ENCODE measurements at places on chromosomes 2 and 18.

DNA sequence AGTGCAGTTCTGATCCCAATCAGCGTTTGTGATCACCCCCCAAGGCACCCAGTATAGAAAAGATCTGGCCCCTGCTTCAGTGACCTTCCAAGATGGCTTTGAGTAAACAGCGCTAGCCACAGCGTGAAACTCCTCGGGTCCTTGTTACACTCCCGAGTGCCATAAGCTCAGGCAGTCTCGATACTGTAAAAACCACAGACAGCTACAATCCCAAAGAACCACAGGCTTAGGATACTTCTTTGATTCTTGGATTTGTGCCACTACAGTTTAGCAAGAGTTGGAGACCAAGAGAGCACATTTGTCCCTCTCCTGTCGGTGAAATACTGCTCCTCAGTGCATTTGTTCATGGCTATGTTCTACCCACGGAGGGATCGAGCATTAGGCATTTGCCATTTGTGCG is 352.5 kb upstream of the ZNF521 start:
- no peak for DNase-seq

DNA sequence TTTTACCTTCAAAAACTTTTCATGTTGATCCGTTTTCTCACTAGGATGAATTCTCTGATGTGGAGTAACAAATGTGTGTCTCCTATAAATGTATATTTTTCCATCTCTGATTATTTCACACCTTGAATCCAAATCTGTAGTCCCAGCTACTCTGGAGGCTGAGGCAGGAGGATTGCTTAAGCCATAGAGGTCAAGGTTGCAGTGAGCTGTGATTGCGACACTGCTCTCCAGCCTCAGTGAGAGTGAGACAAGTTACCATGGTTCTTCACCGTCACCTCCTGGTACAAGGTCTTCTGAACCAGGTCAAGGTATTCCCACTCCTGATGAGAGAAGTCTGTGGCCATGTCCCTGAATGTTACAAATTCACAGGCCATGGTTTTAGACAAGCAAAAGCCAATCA is 15.1 kb downstream of the GMCL1 start:
- DNase-seq: no peak

GRCh38 chr2:38261569-38262068 is 115.5 kb downstream of the ATL2 start:
- DNase-seq: no peak

- no peak for DNase-seq
These were observed 22.3 kb downstream of the CCNYL1 start for GRCh38 chr2:207733597-207734240.

DNA sequence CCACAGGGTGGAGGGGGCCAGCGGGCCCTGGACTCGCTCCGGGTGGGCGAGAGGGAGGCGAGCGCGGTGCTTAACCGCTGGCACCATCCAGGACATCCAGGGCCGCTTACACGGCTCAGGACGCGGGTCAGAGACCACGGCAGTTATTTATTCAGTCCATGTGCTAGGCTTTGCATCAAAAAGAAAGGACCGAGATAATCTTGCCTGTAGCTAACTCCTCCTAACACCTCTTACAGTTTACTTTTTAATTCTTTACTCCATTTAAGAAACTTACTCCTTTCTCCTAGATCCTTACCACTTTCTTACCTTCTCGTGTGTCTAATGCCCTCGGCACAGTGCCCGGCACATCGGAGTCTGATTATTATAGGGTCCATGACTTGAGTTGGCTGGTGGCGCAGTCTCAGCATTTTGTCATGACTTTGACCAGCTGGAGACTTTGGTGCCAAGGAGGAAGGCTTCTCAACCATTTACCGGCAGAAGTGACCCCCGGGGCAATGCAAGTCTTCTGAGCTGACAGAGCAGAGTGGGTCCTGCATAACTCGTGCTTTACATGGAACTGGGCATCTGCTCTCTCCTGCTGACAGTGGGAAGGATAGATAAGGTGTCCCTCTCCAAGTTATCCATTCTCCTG is 503 bp downstream of the ANXA4 start:
- DNase-seq: peak; percentile 64

GRCh38 chr2:49129034-49129433 is 25.3 kb downstream of the FSHR start:
- no peak for DNase-seq

DNA sequence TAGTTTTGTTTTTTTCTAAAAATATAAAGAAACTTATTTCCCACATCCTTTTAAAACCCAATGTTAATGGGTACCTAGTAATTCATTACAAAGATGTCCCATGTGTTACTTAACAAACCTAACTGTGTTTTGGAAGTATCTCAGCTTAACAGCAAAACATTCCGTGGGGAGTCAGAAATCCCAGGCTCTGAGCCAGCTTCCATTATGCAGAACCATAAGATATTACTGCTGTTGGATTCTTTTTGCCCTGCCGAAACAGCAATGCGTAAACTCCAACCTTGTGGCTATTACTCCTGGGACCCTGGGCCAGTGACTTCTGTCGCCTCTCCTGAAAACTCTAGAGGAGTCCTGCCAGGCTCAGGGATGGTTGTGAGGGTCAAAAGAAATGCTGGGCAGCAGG is 174.1 kb downstream of the UXS1 start:
- no peak for DNase-seq

GRCh38 chr18:28740575-28740974 is 563.6 kb upstream of the CDH2 start:
- no peak for DNase-seq

GRCh38 chr2:10305715-10306114 is 3.0 kb downstream of the HPCAL1 start:
- no peak for DNase-seq

DNA sequence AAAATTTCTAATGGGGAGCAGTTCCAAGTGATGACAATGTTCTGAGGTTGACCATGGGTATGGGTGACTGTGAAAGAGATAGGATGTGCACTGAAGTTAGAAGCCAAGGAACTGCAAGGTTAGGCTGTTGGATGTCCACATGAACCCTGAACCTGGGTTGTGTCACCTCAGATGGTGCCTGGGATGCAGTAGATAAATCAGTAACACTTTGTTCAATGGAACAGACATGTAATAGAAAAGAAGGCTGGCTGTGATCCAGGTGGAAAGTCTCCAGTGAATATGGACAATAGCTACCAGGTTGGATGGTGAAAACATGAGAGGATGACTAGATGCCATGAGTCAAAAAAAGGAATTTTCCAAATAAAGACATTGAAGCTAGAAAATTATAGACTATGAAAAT is 131.4 kb downstream of the TRABD2A start:
- DNase-seq: no peak

GRCh38 chr2:64985447-64985846 is 3.8 kb upstream of the SLC1A4 start:
- DNase-seq: no peak

- no peak for DNase-seq
These were observed 284.3 kb upstream of the SPRED2 start for GRCh38 chr2:65716698-65717097.

- no peak for DNase-seq
These were observed 196.4 kb downstream of the TNS1 start for GRCh38 chr2:217806482-217806765.

DNA sequence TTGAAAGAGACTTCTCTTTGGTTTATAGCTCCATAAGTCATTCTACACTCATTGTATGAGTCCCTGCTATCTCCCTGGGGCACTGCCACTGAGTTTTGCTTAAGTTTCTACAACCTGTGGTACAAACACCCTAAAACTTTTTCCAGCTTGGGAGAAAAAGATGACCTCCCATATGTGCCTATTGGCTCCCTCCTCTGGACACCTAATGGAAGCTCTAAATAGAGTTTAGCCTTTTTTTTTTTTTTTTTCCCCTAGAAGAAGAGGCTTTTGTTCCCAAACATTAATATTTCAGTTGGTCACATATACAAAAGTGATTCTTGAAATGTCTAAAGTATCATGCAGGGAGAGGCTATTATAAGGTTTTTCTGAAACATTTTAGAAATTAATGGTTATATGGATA is 547.2 kb upstream of the TMEFF2 start:
- no peak for DNase-seq

DNA sequence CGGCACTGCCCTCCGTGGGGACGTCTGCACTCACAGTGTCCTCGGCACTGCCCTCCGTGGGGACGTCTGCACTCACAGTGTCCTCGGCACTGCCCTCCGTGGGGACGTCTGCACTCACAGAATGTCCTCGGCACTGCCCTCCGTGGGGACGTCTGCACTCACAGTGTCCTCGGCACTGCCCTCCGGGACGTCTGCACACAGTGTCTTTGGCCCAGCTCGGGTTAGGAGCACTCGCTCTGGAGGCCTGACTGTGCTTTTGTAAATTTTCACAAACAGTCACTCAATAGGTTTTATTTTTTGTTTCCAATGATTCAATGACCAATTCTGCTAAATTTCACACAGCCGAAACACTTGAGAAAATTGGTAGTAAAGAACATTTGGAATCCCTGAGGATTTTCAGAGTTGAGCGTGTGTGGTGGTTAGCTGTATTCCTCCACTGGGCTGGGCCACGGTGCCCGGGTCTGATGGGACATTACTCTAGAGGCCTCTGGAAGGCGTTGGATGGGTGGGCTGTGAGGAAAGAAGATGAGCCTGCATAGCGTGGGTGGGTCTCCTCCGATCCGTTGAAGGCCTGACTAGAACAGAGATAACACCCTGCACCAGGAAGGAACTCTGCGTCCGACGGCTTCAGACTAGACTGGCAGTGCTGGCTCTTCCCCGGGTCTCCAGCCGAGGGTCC is 134.8 kb downstream of the RTP5 start:
- DNase-seq: no peak

- DNase-seq: no peak
These were observed 113.8 kb downstream of the ATL2 start for GRCh38 chr2:38263293-38263692.

DNA sequence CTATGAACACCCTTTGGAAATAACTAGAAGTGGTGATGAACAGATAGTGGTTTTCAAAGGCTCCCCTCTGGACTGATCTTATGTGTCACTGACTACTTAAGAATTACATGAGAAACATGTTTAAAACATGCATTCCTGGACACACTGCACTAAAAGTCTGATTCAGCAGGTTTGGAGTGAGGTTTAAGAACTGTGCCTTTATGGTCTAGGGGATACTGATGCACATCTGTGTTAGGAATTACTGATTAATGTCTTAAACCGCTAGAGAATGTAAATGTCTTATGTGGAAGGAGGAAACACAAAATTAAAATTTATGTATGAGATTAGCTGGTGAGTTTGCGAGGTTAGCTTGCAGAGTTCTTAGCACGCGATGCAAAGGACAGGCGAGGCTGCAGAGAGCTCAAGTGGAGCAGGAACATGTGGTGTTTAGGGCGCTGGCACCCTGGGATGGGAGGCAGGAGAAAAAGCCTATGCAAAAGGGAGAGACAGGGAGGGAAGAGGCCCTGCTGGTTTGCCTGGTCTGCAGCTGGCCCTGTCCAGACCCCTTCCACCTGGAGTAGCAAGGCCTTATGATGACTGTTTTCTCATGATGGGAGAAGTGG is 11.7 kb downstream of the SH3YL1 start:
- no peak for DNase-seq

GRCh38 chr2:883803-884748 is 66.6 kb upstream of the SNTG2 start:
- peak; percentile 11 for DNase-seq

DNA sequence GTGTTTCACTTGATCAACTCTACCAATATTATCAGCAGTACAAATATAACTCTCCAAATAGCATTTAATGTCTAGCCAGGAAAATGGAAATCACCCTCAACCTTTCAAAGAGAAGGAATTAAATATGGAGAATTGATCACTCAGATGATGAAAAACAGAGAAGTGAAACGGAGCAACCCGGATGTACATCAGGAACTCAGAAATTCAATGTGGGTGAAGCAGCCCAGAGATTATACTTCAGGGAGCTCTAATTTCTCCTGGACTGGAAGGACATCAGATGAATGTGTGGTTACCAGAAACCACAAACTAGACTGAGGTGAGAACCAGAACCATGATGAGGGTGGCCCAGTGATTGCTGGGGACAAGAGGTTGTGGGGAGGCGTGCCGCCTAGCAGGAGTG is 35.5 kb upstream of the COBLL1 start:
- no peak for DNase-seq

GRCh38 chr2:17287183-17287582 is 231.1 kb downstream of the RAD51AP2 start:
- DNase-seq: no peak

- DNase-seq: no peak
These were observed 102.6 kb downstream of the TNS1 start for GRCh38 chr2:217900010-217900779.

GRCh38 chr18:44750774-44751173 is 70.1 kb downstream of the SETBP1 start:
- no peak for DNase-seq

DNA sequence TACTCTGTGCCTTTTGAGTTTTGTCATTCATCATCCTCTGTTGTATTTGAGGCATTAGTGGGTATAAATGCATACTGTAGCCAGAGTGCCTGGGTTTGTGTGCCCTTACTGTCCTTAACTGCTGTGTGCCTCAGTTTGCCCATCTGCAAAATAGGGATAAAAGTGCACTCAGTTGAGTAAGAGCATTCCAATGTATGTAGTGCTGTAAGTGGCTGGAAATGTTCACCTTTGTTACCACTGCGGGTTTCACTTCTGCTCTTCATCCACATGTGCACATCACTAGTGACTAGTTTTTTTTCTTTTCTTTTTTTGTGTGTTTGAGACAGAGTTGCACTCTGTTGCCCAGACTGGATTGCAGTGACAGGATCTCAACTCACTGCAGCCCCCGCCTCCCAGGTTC is 39.9 kb downstream of the PLEKHB2 start:
- DNase-seq: no peak

DNA sequence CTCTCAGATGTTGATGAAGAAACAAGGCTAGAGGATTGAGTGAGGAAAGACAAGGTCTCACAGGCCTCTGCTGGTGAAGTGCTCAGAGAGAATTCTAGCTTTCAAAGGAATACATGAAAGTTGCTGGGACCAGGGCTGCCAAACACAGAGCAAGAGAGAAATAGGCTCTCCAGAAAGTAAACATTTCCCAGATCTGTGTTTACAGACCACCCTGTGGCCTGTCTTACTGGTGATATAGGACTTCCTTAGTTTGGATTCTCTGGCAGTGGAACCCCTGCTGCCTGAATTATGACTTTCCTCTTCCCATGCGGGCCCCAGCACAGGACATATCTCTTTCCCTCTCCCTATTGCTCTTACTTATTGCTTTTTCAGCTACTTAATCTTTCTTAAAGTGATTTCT is 64.5 kb downstream of the TACR1 start:
- DNase-seq: no peak

GRCh38 chr2:1491751-1492150 is 78.5 kb downstream of the TPO start:
- DNase-seq: no peak

- DNase-seq: no peak
These were observed 336.5 kb upstream of the TFPI start for GRCh38 chr2:187890690-187891089.

DNA sequence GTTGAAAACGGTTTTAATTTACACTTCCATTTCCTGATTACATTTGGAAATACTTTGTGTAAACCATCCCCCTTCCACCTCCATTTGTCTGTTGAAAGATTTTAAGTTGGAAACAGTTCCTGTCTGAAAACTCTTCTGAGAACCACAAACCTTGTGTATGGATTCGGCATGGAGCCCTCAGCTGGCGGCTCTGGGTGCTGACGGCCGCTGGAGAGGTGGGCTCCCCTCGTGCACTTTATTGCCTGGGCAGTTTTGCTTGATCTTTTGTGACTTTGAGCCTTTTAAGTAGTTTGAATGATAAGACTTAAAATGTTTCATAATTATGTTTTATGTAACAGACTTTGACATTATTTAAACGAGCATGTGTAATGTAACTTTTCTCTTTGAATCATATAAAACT is 11.1 kb downstream of the KLF11 start:
- DNase-seq: no peak

- no peak for DNase-seq
These were observed 236.4 kb downstream of the PIEZO2 start for GRCh38 chr18:10912790-10913545.

GRCh38 chr2:224413381-224413780 is 11.5 kb upstream of the FAM124B start:
- no peak for DNase-seq

Measured in right atrium auricular region (tissue), 2 donors.